ENCODE measurements at places on chromosomes 2 and 18.

DNA sequence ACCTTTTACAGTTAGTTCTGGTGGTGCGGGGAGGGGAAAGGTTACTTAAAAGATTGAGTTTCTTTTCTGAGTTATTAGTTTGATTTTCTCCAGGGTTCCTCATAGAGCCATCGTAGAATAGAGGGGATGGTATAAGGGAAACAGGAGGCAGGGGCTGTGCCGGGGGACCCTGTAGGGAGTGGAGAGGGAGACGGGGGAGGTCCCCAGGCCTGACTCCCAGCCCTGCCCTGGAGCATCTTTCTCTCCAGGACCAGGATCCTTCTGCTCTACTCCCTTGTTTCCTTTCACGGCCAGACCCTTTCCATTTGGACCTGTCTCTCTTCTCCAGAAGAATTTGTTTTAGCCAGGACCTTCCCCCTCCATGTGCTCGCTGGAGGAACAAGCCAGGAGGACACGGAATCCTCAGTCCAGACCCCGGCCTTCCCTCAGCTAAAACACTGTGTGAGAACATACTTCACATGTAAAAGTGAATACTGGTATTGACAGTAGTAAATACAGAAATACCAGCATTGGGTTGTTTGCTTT, 35.4 kb downstream of the DGKD start:
- DNase-seq = no peak

DNA sequence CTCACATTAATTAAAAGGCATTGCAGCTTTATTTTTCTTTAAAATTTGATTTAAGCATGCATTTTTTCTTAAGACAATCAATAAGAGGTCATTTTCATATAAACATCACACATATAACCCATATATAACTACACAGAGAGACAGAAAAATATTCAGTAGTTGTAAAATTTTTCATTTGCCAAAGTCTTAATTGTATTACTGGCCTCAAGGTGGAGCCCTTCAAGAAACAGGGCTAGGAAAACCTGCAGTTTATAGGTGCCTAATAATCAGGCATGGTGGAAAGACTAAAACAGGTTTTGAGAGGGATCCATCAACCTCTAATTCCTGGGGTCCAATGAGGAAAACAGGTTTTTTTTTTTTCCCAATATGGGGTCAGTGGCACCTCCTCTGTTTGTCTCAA, 71.3 kb upstream of the ZNF804A start:
- DNase-seq = no peak

- no peak for DNase-seq
Observed at GRCh38 chr2:204069804-204070203, 133.2 kb downstream of the ICOS start.

DNA sequence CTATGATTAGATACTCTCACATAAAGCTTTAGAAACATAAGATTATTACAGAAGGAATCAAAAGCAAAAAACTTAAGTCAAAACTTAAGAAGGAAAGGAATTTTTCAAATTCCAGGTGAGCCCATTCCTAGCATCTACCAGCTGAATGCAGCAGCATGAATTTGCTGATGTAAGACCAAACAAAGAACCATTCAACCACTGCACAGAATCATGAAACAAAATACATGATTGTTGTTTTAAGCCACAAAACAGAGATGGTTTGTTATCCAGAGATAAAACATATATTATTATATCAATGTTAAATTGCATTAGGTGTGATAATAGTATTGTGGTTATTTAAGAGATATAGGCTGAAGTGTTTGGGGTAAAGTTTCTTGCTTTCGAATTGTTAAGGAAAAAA, 29.0 kb downstream of the PIGN start:
- no peak for DNase-seq

DNA sequence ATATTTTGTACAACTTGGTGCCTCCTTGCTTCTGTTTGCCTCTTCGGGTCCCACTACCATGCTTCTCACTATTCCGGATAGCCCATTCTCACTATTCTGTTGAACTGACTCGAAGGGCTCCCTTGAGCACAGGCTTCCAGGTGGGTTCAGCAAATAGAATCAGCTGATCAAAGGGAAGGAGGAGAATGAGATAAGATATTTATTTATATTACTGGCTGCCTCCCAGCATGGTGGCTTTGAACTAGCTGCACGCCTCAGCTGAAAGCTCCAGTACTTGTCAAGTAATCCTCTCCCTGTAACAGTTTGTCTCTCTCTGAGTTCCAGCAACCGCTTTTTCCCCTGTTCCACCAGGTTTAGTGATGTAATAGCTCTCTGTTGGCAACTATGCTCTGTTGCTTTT, 187.8 kb upstream of the HNRNPA3 start:
- no peak for DNase-seq

GRCh38 chr18:58505181-58505580, 123.7 kb downstream of the ALPK2 start:
- DNase-seq = no peak

- DNase-seq = no peak
Observed at GRCh38 chr2:11499081-11499743, 33.3 kb upstream of the E2F6 start.

DNA sequence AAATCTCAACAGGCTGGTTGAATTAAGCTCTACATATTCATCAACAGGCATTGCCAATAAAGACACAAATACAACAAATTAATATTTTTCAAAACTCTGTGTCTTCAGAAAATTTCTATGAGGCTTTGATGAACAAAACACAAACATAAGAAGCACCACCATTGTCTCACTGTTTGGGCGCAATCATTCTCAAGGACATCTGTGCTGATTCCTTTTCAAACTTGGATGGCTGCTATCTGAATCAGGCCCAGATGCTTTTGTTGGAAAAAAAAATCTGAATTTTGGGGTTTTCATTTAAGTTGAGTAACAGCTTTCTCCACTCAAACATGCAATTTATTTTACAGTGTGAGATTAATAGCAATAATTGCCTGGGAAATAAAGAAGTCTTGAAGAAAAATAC, 173.8 kb downstream of the NRXN1 start:
- no peak for DNase-seq
